ENCODE measurements at places on chromosomes 1 and 21. TPM values are rescaled to one million over a fixed set of nuclear protein-coding genes. Genes with fewer than 3 reads are reported as not detected.

GRCh38 chr21:45876381-45877170 lies 105.0 kb upstream of the COL6A1 start:
- no peak for DNase-seq
- H3K4me1 ChIP-seq, result peaks cover 3% of the 10 kb centered on the region
- peaks cover 13% of the 10 kb centered on the region for H3K27me3 ChIP-seq
- H3K4me3 ChIP-seq, result no peak overlapping the region
- H3K27ac ChIP-seq, result no peak overlapping the region
- no peaks in the 10 kb centered on the region for H3K36me3 ChIP-seq

GRCh38 chr1:95655321-95656020 lies 421.5 kb downstream of the RWDD3 start:
- H3K36me3 ChIP-seq, result no peaks in the 10 kb centered on the region
- H3K4me3 ChIP-seq, result no peak overlapping the region
- no peaks in the 10 kb centered on the region for H3K4me1 ChIP-seq

- H3K27ac ChIP-seq, result no peak overlapping the region
- H3K4me3 ChIP-seq, result no peak overlapping the region
- no peaks in the 10 kb centered on the region for H3K36me3 ChIP-seq
- peaks cover 5% of the 10 kb centered on the region for H3K27me3 ChIP-seq
These were observed 36.1 kb upstream of the PLPPR4 start for GRCh38 chr1:99228153-99228552.

DNA sequence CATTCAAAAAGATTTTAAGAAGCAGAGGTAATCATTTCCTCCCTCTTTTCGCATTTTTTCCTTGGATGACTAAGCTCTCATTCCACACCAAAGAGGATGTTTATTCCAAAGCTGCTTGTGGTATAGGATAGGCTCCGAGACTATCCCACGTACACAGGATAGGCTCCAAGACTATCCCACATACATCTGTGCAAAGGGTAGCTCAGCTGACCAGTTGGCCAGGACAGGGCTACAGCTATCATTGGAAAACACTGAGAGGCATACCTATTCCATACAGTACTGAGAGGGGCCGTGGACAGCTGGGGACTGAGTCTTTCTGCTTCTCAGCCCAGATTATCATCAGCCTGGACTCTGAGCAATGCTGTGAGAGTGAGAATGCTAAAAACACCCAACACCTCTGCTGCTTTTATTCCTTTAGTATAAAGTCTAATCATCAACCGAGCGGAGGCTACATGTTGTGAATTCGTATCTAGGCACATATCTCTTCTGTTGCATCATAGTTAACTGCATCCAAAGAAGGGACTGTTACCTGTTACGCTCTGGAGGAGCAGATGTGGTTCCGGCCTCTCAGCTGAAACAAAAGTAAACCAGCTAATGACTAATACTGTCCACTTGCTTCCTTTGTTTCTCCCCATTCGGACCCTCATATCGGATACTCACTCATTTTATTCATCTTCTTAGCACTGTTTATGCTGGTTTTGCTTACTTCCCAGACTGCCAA lies 141.0 kb downstream of the TNFSF18 start:
- peaks cover 25% of the 10 kb centered on the region for H3K4me1 ChIP-seq
- no peak for DNase-seq

GRCh38 chr1:190067592-190067991 lies 410.1 kb downstream of the BRINP3 start:
- no peaks in the 10 kb centered on the region for H3K27me3 ChIP-seq
- H3K4me1 ChIP-seq, result no peaks in the 10 kb centered on the region
- no peak for DNase-seq
- H3K36me3 ChIP-seq, result no peaks in the 10 kb centered on the region

YRDC gene
- total RNA-seq, result 13.3 TPM

KRTAP7-1 gene
- not detected for total RNA-seq
